ENCODE measurements at places on chromosomes 13 and 19.

DNA sequence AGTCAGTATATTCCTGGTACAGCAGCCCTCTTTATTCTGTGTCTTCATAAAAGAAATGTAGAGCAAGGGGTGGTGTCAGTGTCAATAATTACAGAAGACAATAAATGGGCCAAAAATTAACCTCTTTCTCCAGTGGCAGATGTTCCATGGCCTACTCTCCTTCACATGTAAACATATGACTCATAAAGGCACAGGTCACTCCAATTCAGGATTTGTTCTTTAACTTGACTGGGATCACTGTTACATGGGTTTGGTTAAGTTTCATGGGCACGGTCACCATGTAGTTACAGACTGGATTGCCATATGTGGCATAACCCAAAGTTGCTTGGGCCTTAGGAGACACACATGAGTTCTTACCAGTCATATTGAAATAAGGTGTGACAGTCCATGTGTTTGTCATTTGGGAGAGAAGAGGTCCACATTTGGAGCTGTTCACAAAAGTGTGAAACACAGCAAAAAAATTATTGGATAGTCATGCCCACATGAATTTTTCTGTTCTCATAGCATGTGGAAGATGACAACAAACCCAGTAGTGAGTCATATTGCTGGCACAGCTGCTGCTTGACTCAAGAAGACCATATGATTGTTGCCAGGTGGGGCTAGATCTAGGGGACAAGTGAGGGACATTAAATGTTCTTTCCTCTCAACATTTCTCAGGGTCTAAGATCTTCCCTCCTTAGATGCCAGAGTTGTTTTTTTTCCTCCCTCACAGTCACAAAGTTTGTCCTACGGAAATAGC lies 68.1 kb upstream of the HTR2A start:
- no peak for DNase-seq

DNA sequence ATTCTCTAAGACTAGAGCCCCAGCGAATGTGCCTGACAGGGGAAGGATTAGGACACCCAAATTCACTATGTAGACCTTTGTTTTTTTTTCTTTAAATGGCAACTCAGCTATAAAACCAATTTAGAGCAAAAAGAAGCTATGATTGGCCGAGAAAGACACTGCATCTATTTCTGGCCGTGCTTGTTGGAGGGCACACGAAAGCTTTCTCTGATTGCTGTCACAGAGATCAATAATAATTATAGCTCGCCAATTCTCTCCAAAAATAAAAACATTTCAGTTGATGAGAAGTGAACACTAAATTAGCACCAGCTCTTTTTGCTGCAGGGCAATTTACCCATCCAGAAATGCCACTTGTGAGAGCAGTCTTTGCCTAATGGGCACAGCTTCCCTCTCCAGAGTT lies 31.2 kb downstream of the CBY2 start:
- no peak for DNase-seq

DNA sequence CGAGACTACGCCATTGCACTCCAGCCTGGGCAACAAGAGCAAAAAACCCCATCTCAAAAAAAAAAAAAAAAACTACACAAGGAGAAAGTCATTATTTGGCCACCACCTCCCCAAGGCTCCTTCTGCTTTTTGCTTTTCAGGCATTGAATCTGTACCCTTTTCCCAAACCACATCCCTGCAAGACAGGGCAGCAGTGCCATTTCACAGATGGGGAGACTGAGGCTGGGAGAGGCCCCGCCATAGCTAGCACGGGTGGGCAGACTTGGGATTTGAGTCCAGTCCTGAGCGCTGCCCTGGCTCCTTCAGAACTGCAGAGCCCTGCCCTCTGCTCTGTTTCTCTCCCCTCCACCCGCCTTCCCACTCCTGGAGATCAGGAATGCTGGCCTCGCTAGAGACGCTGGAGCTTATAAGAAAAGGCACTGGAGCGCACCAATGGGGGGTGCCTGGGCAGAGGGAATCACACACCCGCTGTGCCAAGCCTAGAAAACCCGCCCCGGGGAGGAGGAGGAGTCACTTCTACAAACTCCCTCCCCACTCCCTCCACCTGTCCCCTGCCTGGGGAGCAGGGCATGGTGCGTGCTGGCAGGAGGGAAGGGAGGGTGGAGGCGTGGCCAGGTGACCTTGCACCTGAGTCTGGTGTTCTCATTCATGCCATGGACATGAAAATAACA lies 17.6 kb downstream of the TJP3 start:
- DNase-seq = no peak

- DNase-seq = no peak
Measured at GRCh38 chr13:46171217-46171616, 10.8 kb downstream of the LCP1 start.

GRCh38 chr13:30222254-30222653 lies 85.1 kb downstream of the KATNAL1 start:
- no peak for DNase-seq

DNA sequence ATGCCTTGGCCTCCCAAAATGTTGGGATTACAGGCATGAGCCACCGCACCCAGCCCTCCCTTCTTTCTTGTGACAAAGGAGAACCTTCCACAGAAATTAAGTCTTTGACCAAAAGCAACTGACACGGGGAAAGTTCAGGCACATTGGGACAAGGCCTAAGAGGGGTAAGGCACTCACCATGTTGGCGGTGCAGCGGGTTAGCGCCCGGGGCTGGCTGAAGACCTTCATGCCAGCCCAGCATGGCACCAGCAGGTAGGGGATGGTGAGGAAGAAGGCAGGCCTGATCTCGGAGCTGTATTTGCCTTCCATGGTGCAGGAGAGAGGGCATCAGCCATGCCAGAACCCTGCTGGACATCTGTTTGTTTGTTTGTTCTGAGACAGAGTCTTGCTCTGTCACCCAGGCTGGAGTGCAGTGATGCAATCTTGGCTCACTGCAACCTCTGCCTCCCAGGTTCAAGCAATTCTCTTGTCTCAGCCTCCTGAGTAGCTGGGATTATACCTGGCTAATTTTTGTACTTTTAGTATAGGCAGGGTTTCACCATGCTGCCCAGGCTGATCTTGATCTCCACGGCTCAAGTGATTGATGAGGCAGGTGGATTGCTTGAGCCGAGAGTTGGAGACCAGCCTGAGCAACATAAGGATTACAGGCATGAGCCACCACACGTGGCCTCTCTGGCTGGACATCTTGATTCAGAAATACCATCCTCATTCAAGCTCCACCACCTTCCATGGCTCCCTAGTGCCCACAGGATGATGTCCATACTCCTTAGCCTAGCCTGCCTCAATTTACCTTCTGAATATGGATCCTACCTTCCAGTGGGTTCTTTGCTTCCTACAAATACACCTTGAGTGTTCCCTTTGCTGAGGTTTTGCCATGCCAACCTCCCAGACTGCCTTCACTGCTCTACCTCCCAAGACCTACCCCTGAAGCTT lies 4.4 kb downstream of the TM6SF2 start:
- no peak for DNase-seq

GRCh38 chr13:94093652-94094315 lies 385.7 kb downstream of the DCT start:
- DNase-seq = no peak

DNA sequence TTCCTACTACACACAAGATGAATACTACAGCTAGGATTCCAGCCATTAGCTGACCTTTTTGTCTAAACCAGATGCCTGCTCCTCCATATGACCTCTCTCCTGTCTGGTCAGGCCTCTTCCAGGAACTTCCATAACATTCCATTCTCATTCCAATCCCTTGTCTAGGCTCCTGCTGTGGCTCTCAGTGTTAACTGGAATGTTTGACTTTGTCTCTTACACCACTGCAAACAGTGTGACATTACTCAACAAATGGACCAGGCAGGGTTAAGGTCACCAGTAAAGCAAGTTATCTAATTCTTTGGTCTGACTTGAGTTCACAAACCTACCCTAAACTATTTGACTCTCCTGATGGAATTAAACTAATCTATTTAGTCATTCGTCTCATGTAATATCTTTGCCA lies 2.1 kb upstream of the GPC6 start:
- no peak for DNase-seq

DNA sequence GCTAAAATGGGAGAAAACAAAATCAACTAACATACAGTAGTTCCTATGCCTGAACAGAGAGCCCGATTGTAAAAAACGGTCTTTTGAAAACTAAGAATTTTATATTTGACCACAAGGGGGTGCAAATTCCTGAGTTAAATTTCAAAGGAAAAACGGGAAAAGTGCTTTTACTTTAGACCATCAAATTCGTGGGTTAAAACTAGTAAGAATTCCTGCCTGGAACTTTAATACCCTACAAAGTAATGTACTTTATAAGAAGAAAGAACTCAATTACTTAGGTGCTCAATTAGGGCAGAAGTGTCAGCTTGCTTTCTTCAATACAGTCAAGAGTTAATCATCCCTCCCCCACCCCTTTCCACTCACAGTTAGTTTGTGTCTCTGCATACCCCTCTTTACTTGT lies 69.8 kb downstream of the KCNRG start:
- no peak for DNase-seq

- no peak for DNase-seq
Measured at GRCh38 chr13:96804174-96804573, 190.1 kb downstream of the OXGR1 start.

GRCh38 chr13:30892966-30893365 lies 13.1 kb upstream of the MEDAG start:
- no peak for DNase-seq

DNA sequence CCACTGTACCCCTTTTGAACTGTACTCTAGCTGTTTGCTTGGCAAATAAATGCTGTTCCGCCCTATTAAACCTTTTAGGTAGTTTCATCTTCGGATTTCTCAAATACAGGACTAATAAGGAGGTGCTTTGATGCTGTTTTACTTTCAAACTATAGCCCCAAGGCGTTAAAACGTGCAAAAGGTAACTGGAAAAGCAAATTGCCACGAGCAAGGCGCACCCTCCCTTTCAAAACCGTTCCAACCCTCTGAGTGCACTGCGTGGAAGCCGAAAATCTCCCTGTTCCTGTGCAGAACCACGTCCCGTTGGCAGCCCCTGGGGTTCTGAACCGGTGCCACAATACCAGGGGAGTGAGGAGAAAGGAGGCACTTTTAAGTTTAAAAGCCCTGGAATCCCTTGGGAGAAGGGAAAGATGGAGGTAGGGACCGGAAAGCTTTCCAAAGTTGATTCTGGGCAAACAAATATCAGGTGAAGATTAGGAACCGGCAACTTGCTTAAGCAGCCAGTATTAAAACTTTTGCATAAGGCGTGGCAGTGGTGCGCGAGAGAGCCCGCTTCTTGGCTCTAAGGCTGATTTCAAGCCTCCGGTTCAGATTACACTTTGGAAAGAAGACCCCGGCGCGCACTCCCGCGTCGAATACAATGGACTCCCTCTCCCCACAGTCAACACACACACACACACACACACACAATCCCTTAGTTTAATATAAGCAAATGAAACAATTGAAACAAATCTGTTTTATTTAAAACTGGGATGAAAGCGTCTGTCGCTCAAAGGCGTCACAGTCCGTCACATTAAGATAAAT lies 9.5 kb downstream of the POU4F1 start:
- no peak for DNase-seq

DNA sequence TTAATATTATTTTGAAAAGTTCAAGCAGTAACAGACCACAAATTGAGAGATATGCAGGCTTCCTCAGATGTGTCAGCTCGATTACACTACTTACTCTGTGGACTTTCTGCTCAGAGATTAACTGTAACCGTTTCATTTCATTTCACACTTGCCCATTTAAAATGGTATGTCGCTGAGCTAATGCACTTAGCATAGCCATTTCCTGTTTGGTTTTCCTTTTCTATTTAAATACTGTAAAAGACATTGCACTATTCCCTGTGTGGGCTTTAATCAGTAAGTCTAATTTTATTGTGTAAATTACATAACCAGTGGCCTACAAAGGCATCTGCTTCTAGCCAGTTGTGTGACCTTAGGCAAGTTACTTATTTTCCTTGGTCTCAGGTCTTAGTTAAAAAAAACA lies 237.6 kb downstream of the LACC1 start:
- DNase-seq = no peak

DNA sequence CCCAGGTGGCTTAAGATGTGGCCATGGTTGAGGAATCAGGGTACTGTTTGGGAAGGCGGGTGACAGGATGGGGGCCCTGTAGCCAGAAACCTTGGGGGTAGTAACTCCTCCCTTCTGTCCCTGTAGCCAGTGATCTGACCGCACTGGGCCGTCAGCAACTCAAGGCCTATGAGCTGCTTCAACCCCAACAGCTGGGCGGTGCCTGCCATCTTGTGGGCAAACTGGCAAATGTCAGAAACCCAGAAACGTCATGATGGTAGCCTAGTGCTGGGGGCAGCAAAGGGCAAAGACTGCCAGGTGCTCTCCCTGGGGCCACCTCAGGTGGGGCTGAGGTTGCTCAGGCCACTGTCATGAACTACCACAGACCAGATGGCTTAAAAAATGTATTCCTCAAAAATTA lies 3.5 kb downstream of the COPE start:
- DNase-seq = no peak

- DNase-seq = no peak
Measured at GRCh38 chr13:50401721-50402465, 386.6 kb downstream of the KCNRG start.

DNA sequence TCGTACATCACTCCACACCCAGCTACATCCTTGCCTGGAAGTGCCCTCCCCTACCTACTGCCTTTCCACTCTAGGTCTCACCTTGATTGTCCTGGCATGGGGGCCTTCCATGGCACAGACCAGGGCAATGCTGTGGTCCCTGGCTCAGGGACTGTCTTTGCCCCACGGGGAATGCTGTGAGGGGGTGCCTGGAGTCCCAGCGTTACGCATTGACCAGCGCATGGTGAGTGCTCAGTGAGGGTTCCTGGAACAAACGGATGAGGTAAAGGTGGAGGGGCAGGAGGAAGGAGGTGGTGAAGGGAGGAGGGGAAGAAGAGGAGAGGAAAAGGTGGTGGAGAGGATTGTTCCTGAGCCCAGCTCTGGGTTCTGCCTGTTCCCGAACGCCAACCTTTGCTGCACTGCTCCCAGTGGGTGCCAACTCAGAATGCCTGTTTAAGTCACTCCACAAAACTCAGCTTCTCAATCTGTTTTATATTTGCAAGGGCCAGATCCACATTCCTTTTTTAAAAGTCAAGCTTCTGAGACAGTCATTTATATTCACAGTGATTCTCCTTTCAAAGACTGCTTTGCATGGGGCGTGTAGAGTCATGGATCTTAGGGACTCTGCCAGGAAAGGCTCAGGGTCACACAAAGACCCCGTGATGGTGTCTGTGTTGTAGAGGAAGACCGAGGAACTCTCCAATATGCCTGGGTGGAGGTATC lies 40.8 kb downstream of the CHST8 start:
- DNase-seq = no peak

GRCh38 chr13:32840113-32840512 lies 176.1 kb upstream of the KL start:
- DNase-seq = no peak

GRCh38 chr13:64420181-64420580 lies 2810.0 kb downstream of the PCDH9 start:
- DNase-seq = no peak

GRCh38 chr13:32427852-32428580 lies at the start of gene N4BP2L1:
Gene N4BP2L1, minus strand, starts transcription at chr13:32428130. Its CDS starts 48 bp downstream, at chr13:32428082.
- DNase-seq = peak; percentile 67

- peak; percentile 73 for DNase-seq
Measured at GRCh38 chr19:47863514-47863936, 4.5 kb downstream of the TPRX2 start.
